ENCODE measurements at places on chromosomes 11 and 22. TPM values are rescaled to one million over a fixed set of nuclear protein-coding genes. Genes with fewer than 3 reads are reported as not detected.

- no peak for DNase-seq
Measured at GRCh38 chr22:36330127-36330526, 57.6 kb downstream of the MYH9 start.

OR1S1 gene
- polyA plus RNA-seq, result not detected

TYR gene
- 0.11 TPM for polyA plus RNA-seq

DNA sequence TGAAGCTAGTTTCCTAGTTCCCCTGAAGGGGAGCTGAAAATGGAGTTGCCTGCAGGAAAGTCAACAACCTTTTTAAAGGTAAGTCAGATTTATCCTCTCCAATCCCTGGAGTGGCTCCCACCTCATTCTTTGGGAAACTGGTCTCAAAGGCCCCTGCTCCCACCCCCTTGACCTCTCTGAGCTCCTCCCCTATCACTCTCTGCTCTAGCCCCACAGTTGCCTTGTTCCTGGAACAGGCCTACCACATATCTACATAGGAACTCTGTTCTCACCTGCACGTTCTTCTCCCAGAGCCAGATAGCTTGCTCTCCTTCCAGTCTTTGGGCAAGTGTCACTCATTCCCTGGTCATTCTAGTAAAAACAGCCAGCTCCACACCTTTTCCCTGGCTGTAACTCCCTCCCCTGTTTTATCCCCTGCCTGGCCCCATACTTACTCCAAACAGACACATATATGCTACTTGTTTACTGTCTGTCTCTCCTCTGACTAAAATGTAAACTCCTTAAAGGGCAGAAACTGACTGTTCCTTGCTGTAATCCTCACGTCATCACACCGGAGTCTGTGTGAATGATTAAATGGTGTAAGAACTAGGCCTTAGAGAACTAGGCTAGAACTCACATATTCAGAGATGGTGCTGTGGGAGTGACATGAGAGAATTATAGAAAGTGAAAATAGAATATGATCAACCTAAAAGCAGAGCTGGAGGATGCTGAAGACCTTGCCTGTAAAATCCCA is 53.3 kb downstream of the TCF20 start:
- DNase-seq, result no peak

DNA sequence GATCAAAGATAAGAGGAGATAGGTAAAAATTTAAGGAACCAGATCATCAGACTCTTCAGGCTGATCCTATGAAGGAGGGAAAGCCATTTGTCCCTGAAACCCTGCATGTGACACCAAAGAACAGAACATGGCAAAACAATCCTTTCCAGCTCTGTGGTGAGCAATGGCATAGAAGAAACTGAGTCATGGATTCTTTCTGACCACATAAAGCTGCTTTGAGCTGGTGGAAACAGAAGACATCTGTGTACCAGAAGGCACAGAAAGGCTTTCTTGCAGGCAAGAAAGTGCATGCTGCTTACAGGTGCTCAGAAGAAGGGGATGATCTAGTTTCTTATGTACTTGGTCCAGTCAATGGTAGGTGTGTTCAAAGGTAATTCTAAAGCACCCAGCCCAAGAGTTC is 45.0 kb upstream of the APOA1 start:
- DNase-seq, result no peak

- no peak for DNase-seq
Measured at GRCh38 chr22:21896951-21897513, 29.6 kb upstream of the MAPK1 start.

OR8G1 gene
- not detected for polyA plus RNA-seq

DNA sequence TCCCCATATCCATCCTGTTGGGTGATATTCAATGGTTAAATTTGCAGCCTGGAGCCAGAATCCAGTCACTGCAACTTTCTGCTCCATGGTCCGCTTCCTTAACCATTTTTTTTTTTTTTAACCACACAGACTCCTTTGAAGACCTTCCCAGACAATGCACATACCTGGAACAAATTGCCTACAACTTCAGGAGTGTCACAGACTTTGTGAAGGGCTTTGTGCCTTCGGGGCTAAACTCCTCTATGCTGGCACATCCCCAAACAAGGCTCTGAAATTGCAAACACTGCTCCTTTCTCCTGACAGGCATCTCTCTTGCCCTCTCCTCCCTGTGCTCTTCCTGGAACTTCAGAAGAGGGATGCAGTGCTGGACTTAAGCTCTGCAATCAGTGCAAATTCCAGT is 40.6 kb downstream of the TENM4 start:
- DNase-seq, result no peak

DNA sequence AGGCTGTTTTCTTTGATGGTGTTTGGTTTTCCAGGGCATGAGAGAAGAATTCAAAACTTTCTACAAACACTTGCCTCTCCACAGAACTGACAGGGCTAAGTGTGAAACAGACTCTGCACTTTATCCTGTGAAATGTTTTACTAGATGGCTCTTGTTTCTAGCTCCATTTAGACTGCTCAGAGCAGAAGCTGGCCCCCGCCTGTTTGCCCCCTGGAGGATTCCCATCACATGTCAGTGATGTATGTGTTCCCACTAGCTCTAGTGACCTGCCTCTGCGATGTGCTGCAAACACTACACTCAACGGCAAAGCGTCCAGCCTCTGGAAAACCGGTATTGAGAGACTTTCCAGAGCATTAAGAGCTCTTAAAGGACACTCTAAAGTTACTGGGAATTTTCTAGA is 41.4 kb upstream of the PCF11 start:
- DNase-seq, result no peak

GRCh38 chr11:78549624-78550409 is 24.8 kb downstream of the NARS2 start:
- DNase-seq, result no peak

KCNJ1 gene
- 0.15 TPM for polyA plus RNA-seq

DNA sequence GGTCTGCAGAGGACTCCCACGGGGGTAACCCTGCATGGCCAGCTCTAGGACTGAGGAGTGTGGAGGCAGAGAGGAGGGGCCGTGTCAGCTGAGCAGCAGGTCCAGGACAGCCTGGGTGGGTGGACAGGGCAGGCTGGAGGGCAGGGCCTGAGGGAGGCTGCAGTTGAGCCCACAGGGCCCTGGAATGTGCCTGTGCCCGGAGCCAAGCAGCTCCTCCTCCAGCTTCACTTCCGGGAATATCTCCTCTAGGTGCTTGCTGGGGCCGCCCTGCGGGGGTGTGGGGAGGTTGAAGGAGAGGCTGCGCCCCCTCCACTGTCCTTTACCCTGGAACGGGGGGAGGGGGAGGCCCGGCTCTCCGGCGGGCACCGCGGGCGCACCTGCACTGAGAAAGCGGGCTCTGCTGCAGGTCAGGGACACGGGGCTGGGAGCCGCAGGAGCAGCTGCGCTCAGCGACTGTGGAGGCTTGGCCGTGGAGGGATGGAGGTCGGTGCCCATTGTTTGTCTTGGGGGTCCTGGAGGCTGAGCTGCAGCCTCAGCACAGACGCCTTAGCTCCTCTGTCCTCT is 1293.2 kb downstream of the BRD1 start:
- no peak for DNase-seq

BATF2 gene
- polyA plus RNA-seq, result 0.81 TPM

RFPL1 gene
- polyA plus RNA-seq, result 0.09 TPM

GRCh38 chr11:31397239-31397834 is 27.7 kb downstream of the DNAJC24 start:
- DNase-seq, result peak; percentile 7

VPS11 gene
- 41.6 TPM for polyA plus RNA-seq

SYT7 gene
- polyA plus RNA-seq, result 3.2 TPM

OLFML1 gene
- 44.1 TPM for polyA plus RNA-seq

DNA sequence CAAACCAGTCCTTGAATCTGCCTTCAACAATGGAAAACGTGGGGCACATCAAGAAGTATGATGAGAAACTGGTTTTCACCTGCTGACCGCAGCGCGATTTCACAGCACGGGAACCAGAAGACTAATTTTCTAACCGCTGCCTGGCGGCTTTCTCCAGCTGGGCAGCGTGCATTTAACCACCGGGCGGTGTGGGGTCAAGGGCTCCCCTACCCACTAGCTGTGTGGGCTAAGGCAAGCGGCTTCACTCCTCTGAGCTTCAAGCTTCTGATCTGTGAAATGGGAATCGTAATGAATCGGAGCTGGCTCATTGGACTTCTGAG is 4.2 kb downstream of the SHANK2 start:
- no peak for DNase-seq

DNA sequence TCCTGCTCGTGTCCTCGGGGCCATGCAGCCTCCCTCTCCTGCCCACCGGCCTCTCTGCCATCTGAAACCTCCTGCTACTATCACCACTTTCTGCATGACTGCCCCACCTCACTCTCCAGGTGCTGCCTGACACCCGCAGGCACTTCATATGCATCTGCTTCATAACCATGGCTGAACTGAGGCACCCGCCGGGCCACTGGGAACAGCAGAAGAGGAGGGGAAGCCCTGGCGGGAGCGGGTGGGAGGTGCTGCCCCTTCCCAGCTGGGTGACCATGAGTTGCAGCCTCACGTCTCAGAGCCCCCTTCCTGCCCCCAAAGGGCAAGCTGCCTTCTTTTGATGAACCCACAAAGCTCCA is 21.7 kb upstream of the PICK1 start:
- no peak for DNase-seq

- DNase-seq, result peak; percentile 9
Measured at GRCh38 chr11:100980156-100980555, 149.5 kb downstream of the PGR start.

C11orf58 gene
- 178 TPM for polyA plus RNA-seq

DNA sequence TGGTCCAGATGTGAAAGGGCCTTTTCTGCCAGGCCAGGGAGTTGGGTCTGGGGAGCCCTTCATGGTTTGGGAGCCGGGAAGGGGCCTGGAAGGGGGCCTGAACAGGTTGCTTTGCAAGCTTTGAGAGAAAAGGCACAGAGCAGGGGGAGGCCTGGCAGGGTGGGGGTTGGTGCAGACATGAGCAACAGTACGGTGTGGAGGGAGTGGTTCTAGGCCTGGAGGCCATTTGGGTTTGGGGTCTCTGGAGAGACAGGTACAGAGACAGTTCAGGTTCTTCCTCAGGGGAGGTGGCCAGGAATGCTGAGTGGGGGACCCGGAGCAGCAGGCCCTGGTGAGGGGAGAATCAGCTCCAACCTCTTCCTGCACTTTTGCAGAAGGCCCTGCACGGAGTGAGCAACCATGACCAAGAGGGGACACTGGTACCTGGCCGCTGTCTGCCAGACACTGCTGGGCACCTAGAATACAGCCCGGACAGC is 1.4 kb downstream of the KDELR3 start:
- DNase-seq, result no peak

UBQLN3 gene
- not detected for polyA plus RNA-seq

FAT3 gene
- 2.7 TPM for polyA plus RNA-seq

PACSIN3 gene
- not detected for polyA plus RNA-seq

GRCh38 chr11:94722735-94723134 is 45.4 kb upstream of the AMOTL1 start:
- DNase-seq, result no peak

GRCh38 chr11:72673284-72673942 is 809 bp downstream of the PDE2A start:
- no peak for DNase-seq

Data from muscle of arm (tissue), 14 donors.